ENCODE measurements at places on chromosomes 7 and 10. TPM values are rescaled to one million over a fixed set of nuclear protein-coding genes. Genes with fewer than 3 reads are reported as not detected.

Gene STOX1
- 0.24 TPM for total RNA-seq

Gene LIPF
- 5.5 TPM for total RNA-seq

Gene OGDHL
- total RNA-seq = not detected

Gene UNC5B
- total RNA-seq = 13.7 TPM

Gene AQP1
- total RNA-seq = 121 TPM

Gene ZNF727
- 3.1 TPM for total RNA-seq

Gene ANKRD22
- 1.4 TPM for total RNA-seq

DNA sequence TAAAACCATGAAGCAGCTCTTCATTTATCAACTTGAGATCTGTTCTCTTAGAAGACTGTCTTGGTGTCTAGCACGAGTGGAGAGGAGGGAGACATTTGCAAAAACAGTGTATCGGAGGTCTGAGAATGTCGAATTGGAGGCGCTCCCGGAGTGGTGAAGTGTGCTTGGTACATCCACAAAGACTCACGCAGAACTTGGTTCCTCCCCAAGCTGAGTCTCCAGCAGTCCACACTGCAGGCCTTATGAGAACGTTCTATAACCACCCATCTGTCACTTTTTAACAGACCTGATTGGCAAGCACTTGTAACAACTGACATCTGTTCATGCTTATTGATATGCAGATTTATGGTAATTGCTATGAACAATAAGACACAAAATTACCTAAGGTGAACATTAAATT is 261.6 kb downstream of the CELF2 start:
- DNase-seq = no peak

DNA sequence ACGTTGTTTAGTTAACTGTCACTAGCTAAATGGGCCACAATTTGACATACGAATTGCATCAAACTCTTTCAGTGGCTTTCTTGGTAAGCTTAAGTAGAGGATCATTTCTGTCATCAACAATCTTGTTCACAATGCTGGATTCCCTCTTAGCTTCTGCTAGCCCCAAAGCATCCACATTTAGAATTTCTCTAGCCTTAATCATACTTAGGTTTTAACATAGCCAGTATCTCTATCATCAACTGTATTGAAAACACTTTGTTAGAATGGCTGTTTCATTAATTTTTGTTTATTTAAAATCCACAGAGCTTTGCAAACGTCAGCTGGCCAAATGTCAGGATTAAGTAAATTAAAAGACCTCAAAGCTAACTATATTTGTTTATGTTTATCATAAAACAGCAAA is 41.1 kb downstream of the ABRAXAS2 start:
- DNase-seq = no peak

GRCh38 chr10:78407009-78407711 is 373.5 kb downstream of the RPS24 start:
- DNase-seq = peak; percentile 97

GRCh38 chr10:15461353-15462108 is 90.4 kb upstream of the FAM171A1 start:
- DNase-seq = no peak

DNA sequence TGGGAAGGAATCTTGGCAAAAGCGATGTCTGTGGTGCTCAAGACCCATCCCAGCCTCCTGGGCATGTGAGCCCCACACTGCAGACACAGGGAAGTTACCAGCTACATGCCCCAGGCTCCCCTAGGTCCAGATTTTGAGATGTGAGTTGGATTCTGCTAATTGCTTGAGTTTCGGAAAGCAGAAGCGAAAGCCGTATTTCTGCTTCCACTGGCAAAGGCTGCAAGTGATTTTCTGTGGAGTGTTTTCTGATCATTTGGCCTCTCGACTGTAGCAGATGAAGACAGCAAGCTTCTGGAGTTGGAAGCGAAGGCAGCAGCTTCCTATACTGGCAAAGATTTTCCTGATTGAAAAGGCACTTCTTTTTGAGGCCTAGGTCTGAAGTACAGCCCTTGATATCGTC is 29.6 kb downstream of the ANKRD16 start:
- peak; percentile 40 for DNase-seq

DNA sequence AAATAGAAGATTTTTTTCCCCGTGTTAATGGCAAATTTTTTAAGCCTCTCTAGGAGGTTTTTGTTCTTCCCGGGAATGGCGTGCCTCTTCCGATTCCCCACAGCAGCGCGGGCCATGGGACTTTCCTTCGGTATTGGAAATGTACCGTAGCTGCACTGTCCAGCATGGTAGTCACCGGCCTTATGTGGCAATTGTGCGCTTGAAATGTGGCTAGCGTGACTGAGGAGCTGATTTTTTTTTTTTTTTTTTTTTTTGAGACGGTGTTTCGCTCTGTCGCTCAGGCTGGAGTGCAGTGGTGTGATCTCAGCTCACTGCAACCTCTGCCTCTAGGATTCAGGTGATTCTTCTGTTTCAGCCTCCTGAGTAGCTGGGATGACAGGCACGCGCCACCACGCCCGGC is 938 bp upstream of the TCTN3 start:
- no peak for DNase-seq

- DNase-seq = no peak
Measured at GRCh38 chr10:100774223-100774622, 28.8 kb downstream of the PAX2 start.

DNA sequence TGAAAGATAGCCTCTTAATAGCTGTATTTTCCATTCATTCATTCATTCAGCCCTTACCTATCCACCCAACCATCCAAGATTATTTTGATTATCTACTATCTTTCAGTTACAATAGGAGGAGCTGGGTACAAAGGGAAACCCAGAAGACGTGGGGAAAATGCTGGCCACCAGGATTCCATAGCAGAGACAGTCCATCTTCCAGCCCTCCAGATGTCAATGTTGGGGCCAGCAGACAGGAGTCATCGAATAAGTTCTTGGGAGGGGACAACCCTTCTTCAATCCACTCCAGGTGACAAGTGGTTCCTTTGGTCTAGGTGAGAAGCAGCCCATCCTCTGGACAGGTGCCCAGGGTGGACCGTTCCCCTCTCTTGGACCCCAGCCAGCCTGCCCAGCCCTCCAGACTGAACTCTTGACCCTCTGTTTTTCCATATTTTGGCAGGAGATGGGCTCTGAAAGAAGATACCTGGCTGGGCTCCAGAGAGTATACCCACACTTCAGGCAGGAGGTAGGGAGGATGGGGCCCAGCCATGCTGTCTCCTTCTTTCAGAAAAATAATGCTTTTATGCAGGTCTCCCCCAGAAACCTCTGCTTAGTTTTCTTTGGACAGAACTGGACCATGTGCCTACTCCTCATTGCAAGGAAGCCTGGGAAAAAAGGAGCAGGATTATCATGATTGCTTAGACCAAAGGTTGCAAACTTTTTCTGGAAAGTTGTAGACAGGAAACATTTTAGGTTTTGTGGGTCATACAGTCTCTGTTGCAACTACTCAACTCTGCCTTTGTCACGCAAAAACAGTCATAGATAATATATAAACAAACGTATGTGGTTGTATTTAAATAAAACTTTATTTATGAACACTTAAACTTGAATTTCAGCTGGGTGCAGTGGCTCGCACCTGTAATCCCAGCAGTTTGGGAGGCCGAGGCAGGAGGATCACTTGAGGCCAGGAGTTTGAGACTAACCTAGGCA is 95.5 kb upstream of the SMNDC1 start:
- no peak for DNase-seq

DNA sequence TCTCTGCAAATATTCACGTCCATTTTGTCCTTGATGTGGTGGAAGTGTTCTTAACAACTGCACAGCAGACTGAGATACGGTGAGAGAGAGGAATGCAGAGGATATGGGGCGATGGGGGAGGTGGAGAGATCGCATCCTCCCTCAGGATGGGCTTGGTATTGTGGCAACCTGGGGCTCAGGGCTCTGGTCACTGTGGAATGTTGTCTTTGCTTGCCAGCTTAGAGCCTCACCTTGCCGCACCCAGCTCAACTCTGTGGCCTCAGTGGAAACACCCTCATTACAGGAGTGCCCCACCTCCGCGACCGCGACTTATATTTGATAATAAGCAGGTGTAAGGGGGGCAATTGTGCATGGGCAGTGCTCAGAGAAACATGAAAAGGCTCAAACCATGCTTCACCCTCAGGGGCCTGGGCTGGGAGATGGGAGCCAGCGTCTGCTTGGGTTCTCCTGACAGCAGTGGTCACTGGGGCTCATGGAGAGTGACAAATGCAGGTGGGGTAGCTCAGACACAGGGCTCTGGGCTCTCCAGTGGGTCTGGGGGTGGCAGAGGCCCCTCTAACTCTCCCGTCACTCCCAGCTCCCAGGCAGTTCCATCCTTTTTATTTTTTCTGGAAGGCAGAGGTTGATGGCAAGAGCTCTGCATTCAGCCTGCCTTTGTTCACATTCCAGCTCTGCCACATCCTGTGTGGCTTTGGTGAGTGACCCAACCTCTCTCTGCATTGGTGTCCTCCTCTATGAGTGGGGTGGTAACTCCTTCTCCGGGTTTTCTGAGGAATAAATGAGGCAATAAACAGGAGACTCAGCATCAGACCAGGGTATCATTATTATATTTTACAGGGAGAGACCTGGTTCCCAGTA is 43.1 kb upstream of the EMX2 start:
- DNase-seq = no peak

DNA sequence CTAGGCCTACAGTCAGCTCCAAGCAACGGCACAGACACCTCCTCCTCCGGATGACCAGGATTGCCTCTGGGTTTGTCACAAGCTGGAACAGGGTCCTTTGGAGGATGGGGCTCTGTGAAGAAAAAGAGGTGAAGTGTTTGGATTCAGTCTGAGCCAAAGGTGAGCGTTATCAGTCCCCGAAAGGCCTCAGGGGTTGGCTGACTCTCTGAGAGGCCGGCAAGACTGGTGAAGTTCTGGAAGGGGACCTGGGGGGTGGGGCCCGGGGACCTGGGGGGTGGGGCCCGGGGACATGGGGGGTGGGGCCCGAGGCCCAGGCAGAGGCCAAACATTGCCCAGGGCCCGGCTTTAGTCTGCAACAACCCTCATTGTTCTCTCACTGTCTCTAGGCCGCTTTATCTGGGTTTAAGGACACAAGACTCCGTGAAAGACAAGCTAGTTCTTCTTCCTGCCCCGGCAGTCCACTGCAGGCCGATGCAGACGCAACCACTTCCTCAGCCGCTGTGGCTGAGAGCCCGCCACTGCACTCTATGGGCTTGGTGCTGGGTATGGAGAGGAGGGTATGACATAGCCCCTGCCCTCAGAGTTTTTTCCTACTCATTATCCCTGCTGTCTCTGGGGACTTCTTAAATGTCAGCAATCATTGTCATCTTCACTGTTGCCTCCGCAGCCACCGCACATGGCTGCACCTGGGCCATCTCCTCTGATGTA is 27.4 kb upstream of the PSAP start:
- no peak for DNase-seq

DNA sequence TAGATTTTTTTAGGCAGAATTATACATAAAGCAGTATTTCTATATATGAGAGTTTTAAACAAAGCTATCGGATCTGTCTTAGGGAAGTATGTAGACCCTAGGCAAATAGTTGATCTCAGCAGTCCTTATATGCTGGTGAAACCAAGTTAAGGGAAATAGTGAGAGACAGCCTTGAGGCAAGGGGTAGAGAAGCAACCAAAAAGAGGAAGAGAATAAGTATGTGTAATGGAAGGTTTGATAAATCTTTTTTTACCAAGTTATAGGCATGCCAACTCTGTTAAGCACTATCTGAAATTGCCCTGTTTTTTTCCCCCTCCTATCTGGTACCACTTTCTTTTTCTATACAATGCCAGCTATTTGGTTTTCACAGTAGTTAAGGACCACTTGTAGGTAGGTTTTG is 19.9 kb downstream of the SPAG6 start:
- peak; percentile 17 for DNase-seq

- DNase-seq = no peak
Measured at GRCh38 chr7:38367301-38367890, 94.0 kb upstream of the TARP start.

- DNase-seq = no peak
Measured at GRCh38 chr10:20133669-20134189, 317.5 kb downstream of the PLXDC2 start.

DNA sequence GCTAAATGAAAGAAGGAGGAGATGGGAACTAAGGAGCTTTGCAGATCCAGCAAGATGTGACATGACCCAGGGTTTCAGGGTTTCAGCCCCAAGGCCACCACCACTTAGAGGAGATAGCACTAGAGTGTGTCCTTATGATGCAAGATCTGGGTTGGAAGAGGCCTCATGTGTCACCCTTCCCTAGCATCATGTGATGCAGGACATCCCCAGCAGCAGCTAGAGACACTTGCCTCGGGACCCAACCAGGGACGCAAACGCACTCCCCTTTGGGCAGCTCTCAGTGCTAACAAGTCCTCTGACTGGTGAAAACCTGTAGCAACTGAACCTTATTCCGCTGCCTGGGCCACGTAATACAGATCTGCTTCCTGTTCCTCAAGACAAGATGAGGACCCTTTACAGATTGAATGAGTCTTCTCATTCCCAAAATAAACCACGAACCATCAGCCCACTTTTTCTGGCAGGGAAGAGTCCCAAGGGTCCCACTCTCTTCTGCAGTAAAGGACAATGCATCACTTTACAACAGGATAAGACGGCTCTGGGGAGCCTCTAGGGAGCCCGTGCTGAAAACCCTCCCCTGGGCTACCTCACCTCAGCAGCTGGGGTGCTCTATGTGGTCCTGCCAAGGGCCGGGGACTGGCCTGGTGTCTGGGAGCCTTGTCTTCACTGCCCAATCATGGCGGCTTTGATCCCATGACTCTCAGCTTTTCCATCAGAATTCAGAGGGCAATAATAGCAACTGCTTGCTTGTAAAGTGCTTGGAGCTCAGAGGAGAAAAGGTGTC is 44.8 kb upstream of the GDF10 start:
- DNase-seq = no peak
